Smooth muscle cell of the umbilical artery (primary cell): ENCODE measurements at places on chromosomes 3 and 15. TPM values are rescaled to one million over a fixed set of nuclear protein-coding genes. Genes with fewer than 3 reads are reported as not detected.

The TM6SF1 gene
- 2.5 and 5.0 TPM in 2 replicates for total RNA-seq

The HDDC3 gene
- total RNA-seq: 11.6 and 12.2 TPM in 2 replicates

The GOLGA6L25 gene
- not detected in 2 replicates for total RNA-seq

The IL20RB gene
- total RNA-seq: 0.59 and 1.9 TPM in 2 replicates

The GOLGA6A gene
- not detected in 2 replicates for total RNA-seq

The ANKRD34C gene
- total RNA-seq: 0.05 TPM in 1 of 2 replicates, not detected in the other
